MG63 (cell line): ENCODE measurements at places on chromosomes 2 and 18.
A peak's percentile ranks its signal among the peaks of the same experiment; 100 is the strongest.

DNA sequence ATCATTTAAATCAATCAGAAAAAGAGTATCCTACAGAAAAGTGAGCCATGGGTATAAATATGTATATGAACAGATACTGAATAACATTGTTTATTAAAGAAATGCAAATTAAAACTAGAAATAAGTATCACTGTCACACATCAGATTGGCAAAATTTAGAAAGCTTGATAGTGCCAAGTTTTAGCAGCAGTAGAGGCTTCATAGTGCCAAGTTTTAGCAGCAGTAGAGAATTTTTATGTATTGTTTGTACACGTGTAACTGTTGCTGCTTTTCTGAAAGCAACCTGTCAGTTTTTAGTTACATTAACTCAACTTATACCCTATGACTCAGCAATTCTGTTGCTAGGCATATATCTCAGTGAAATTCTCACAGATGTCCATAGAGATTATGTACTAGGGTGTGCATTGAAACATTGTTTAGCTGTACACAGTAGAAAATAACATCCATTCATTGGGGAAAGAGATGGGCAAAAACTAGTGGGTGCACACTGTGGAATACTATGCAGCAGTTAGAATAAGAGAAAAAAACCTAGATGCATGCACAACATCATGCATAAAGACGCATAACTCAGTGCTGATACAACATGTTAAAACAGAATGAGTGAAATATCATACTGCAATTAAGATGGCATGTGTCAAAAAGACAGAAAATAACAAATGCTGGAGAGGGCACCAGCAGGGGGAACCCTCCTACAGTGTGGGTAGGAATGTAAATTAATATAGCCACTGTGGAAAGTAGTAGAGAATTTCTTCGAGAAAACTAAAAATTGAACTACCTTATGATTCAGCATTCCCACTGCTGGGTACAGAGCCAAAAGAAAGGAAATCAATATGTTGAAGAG is 294.5 kb upstream of the NT5C1B start:
- DNase-seq = peak; percentile 15

DNA sequence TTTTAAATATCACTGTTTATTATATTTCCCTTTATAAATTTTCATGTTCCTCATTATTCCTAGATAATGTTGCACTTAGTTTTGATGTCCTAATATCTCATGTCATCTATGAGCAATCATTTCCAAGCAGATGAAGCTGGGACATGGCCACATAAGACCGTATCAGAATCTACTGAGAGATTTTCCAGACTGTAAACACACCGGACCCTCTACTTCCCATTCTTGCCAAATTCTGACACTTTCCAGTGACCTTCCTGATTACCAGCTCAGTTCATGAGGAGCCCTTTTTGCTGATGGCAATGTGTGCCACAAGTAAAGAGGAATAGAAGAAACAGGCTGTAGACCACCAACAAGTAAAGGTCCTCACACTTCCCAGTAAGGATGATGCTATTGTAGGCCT is 20.3 kb upstream of the PDE1A start:
- DNase-seq = no peak

- DNase-seq = no peak
Observed at GRCh38 chr2:42726680-42727079, 37.3 kb downstream of the OXER1 start.

DNA sequence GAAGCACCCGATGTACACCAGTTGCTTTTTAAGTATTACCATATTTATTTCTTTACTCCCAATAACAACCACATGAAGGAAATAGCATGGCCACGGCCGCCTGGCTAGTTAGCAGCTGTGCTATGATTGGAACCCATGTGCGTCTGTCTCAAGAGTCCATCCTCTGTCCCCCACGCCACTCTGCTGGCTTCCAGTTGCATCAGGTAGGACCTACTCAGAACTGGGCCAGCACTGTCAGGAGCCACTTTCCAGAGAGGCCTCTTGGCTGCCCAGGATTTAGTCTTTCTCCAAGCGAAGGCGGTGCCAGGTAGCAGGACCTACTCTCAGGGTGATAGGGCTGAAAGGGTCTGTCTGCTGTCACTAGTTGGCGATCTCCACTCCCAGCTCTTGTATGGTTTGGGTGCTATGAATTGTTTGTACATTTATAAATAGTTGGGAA is 22.1 kb downstream of the ASB18 start:
- no peak for DNase-seq

- DNase-seq = no peak
Observed at GRCh38 chr18:72180689-72181088, 363.5 kb downstream of the CBLN2 start.

GRCh38 chr2:219496247-219496824 is 2.4 kb upstream of the GMPPA start:
- DNase-seq = no peak

GRCh38 chr2:204913854-204914464 is 368.7 kb downstream of the PARD3B start:
- DNase-seq = no peak

DNA sequence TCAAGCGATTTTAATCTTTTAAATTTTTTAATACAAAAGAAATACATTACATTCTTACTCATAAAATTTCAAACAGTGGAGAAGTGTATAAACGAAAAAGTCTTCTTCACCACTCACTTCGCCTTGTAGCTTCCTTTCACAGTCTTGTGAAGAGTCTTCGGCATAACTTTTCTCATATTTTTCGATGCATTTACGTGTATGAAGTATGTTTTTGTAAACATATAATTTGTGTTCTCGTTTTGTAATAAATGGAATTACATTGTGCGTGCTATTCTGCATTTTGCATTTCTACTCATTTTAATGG is 1.1 kb downstream of the SP140L start:
- no peak for DNase-seq

- DNase-seq = no peak
Observed at GRCh38 chr2:10232096-10232815, 70.4 kb upstream of the HPCAL1 start.

GRCh38 chr2:174076975-174077374 is 111.8 kb upstream of the SP3 start:
- DNase-seq = no peak

DNA sequence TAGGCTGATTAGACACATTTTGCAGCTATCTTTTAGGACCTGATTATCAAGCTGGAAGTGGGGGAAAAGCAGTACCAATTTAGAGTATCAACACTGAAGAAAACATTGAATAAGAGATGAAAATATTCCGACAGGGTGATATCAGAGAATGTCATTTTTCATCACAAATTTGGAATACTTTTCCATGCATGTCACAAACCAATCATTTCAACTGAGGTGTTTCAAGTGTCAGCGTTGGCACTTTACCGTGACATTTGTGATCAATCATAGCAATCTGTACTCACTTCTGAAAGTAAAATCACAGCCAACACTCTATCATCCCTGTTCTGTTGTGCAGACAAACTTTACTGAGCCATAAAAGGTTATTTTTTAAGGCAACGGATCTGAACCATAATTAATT is 75.4 kb downstream of the PDE1A start:
- no peak for DNase-seq

GRCh38 chr2:173441222-173441621 is 86.5 kb downstream of the CDCA7 start:
- DNase-seq = peak; percentile 33

DNA sequence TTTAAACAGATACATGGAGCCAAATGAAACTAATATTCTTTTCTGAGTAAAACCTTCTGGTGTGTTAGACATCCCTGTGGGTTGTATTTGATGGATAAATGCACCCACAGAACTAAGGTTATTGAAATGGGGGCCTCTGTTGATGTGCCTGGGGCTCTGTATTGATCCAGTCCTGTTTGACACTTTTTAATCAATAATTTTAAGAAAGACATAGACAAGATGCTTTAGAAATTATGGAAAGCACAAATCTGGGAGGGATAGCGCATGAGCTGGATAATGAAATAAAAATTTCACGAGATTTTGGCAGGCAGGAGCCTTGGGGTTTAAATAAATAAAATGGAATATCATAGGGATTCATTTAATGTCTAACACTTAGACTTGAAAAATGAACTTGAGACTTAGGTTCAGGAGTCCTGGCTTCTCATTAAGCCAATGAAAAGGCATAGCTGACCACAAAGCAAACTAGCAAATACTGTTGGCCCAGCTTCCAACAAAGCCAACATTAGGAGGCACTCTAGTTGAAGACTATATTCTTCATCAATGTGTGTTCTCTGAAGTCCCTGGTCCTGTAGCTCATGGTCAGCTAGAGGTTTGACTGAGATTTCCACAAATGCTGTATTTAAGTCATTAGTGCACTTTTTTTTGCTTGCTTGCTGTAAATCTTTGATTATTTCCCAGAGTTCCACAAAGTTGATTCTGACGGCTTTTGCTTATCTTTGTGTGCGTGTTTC is 64.2 kb upstream of the SH3RF3 start:
- no peak for DNase-seq

DNA sequence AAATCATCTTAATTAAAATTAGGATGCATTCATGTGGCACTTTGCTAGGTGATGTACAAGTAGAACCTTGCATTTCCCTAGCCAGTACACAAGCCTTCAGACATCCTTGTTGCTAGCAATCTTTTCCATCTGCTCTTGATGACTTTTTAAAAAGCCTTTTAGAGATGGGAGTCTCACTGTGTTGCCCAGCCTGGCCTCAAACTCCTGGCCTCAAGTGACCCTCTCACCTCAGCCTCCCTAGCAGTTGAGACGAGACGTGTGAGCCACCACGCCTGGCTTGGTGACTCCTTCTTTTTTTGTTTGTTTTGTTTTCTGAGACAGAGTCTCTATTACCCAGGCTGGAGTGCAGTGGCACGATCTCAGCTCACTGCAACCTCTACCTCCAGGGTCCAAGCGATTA is 1.7 kb upstream of the CCDC88A start:
- DNase-seq = no peak

DNA sequence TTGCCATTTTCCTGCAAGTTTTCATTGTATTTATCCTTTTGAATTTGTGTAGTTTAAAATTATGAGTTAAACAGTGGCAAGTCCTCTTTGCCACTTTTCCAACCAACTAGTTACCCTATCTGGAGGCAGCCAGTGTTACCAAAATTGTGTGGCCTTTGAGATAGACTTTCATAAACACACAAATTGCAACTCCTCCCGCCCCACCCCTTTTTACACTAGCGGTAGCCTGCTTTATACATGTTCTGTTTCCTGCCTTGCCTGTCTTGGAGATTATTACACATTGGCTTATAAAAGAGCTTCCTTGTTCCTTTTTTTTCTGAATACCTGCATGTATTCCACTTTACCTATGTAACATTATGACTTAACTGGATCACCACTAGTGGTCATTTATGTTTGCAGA is 56.5 kb downstream of the RPIA start:
- no peak for DNase-seq
